ENCODE measurements at places on chromosomes 2 and 18. TPM values are rescaled to one million over a fixed set of nuclear protein-coding genes. Genes with fewer than 3 reads are reported as not detected.

Gene EMILIN1
- total RNA-seq = 20.2 TPM

Gene RGPD6
- 33.9 TPM for total RNA-seq

Gene GPR35
- 5.1 TPM for total RNA-seq

Gene HOXD11
- not detected for total RNA-seq

Gene CFAP65
- total RNA-seq = 0.07 TPM

Gene LRRC30
- total RNA-seq = not detected

Gene TUBA4B
- not detected for total RNA-seq

Gene RGPD3
- 0.45 TPM for total RNA-seq

Gene REG3G
- not detected for total RNA-seq

Gene TMEM247
- not detected for total RNA-seq

Gene FASTKD1
- 27.8 TPM for total RNA-seq

Gene VIT
- total RNA-seq = not detected

Gene ST6GAL2
- total RNA-seq = 1.2 TPM

Gene TAF4B
- 8.2 TPM for total RNA-seq

Gene ACOXL
- total RNA-seq = 1.7 TPM

Gene FER1L5
- total RNA-seq = 2.1 TPM

Gene EMX1
- not detected for total RNA-seq

All from cardiac muscle cell (in vitro differentiated cells and primary cell).